ENCODE measurements at places on chromosomes 5 and 9.

DNA sequence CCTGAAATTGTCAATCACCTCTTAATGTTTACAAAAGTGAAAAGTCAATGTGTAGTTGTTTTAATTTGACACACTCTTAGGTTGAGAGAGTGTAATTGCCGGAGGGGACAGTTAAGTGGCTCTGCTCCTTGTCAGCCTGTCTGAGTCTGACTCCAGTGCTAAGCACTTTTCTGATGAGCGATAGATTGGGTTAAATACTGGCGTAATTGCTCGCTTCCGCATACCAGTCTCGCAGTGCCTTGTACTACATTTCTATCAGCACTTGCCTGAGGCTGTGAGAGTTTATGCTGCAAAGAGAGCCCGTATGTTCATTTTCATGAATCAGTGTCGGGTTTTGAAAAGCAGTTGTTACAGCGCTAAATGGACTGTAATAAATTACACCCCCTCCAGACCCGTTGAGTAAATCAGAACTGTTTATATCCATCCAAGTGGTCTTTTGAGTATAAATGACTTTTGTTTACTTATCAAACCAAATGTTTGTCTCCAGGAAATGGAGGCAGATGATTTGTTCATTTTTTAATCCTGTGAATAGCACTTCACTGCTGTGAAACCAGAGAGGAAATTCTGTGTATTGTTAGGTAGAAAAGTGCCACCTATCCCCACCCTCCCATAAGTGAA lies 41.0 kb upstream of the DMRT3 start:
- DNase-seq, result no peak

- DNase-seq, result no peak
Observed at GRCh38 chr5:113117543-113118115, 141.0 kb downstream of the DCP2 start.

DNA sequence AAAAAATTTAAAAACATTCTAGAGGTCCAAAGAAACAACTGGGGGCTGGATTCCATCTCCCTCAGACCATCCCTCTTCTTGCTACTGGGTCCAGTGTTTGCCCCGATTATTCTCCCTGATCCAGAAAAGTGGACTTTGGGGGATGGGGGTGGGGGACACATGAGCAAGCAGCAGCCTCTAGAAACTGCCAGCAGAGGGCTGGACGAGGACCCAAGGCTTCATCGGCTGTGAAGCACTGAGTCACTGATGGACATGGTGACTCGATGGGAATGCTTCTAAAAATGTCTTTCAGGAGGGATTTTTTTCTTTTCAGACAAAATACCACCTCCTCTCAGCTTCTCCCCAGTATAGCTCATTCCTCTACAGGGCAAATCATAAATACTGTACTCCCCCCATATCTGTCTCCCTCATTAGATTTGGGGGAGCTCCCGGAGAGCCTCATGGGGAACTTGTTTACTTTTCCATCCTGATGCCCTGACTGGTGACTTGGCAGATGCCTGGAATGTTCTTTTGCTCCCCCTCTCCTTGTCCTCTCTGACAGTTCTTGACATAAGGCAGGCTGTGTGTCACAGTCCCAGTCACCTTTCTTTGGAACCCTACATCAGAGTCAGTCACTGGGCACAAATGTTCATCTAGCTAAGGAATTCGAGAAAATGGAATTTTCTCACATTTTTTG lies 67.2 kb upstream of the STC2 start:
- DNase-seq, result no peak

- no peak for DNase-seq
Observed at GRCh38 chr5:10556289-10556807, 7.5 kb upstream of the ANKRD33B start.
